ENCODE measurements at places on chromosomes 7 and 10.

GRCh38 chr10:10193848-10194247, 823.8 kb upstream of the CELF2 start:
- DNase-seq = no peak

DNA sequence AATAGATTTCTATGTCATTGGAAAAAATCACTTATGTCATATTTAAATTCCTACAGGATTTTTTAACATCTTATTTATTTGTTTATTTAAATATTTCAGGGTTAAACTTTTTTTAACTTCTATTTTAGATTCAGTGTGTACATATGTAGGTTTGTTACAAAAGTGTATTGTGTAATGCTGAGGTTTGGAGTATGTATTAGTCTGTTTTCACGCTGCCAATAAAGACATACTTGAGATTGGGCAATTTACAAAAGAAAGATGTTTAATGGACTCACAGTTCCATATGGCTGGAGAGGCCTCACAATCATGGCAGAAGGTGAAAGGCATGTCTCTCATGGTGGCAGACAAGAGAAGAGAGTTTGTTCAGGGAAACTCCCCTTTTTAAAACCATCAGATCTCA, 65.4 kb downstream of the MGAM2 start:
- no peak for DNase-seq

GRCh38 chr10:32959006-32959920, 1.2 kb upstream of the ITGB1 start:
- DNase-seq = no peak

GRCh38 chr10:106181501-106181900, 983.0 kb downstream of the SORCS1 start:
- no peak for DNase-seq

DNA sequence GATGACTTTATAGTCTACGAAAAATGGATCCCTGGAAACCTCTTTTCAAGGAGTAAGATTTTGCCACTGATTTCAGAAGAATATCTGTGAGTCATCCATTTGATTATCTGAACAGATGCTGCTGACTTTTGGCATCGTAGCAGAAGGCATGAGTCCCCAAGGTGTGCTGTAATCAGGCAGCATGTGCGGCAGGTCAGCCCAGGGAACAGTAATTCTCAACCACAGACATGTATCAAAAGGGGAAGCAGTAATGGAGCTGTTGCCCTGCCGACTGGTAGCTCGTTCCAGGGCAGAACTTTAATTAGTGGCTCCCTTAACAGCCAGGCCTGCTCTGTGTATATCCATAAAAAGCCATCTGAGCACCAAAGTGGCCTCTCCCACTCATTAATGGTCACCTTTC, 5.7 kb upstream of the VWC2 start:
- DNase-seq = no peak

- DNase-seq = no peak
Observed at GRCh38 chr7:59079-60016, 133.0 kb upstream of the FAM20C start.

- DNase-seq = no peak
Observed at GRCh38 chr7:85516675-85517074, 329.8 kb upstream of the SEMA3D start.

DNA sequence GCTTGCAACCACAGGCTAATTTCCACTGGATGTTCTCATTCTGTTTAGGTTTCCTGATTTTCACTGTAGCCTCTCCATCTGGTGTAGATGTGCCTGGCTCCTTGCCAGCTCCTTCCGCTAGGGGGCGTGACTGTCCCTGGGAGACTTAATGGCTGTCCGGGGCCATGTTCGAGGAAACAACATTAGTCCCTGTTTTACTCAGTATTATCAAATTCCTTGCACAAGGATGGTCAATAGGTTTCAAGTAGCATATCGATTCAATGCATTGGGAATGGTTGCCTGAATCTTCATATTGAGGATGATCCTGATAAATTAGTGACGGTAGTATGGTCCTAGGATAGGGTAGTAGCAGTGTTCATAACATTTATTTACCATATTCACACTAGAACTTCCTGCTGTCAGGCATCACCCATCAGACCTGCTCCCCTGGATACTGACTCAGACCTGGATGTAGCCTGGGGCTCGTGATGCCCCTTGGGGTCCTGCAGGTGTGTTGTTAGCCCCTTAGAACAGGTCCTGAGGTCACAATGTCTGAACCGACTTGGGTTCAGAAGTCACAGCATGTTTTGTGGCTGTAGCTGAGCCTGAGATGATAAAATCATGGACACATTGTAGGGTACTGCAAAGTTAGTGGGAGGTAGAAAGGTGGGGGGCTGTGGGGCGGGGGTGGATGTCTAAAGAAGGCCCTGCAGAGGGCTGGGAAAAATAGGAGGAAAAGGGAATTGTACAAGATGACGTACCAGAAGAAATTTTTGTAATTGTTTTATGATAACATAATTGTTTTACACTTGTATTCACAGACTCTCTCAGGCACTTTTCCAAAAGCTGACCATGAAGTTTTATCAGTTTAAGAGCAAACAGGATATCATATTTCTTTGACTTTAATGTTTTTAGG, 8.9 kb upstream of the EXOC6 start:
- peak; percentile 38 for DNase-seq

DNA sequence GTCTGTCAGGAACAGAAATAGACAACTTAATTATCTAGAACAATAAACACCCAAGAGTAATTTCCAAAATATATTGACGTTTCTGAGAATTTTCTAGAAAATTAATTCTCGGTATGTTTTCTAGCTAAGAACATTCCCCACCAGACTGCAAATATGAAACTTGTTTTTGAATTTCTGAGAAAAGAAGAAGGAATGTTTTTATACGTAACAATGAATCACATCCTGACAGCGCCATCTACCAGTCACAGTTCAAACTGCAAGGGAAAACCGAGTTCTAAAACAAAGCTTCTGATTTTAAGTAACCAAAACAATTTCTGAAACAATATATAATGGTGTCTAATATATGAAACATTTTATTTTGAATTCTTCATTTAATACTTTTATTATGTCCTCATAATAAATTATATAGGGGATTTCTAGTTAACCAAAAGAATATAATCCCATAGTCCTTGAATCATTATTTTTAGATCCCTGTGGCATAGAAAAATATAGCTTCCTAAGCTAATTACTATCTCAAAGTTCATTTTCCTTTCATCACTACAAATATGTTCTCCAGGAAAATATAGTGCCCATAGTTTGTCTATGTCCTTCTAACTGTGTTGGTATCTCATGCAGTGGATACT, 34.5 kb upstream of the MEOX2 start:
- peak; percentile 59 for DNase-seq

GRCh38 chr10:72418679-72419078, 64.0 kb upstream of the DNAJB12 start:
- no peak for DNase-seq

- no peak for DNase-seq
Observed at GRCh38 chr10:109895848-109896247, 27.5 kb downstream of the XPNPEP1 start.

DNA sequence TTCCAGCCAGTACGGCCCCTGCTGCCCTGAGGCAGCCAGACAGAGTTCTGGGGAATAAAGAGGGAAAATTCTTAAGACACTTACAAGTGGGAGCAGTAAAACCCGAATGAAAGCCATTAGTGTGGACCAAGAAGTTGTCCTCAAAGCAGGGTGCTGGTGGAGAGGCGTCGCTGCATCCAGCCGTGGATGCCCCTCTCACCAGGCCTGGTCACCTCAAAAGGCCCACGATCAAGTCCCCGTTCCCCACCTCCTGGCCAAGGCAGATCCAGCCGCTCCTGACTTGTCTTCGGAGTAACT, 656 bp downstream of the VSTM4 start:
- DNase-seq = no peak

DNA sequence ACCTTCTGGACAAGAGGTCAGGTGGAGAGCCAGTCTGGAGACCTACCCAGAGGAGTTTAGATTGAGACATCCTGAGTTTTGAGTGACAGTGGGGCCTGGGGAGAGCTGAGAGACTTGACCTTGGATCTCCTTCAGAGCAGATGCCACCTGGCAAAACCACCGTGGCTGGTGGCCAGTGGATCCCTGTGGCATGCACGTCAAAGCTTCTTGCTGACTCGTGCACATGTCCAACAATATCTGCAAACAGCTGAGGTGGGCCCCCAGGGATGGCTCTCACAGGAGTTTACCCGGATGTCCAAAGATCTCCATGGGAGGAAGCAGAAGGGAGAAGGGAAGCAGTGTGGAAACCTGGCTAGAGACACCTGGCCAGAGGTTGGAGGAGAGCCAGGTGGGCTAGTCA, 230.5 kb downstream of the FANK1 start:
- no peak for DNase-seq

DNA sequence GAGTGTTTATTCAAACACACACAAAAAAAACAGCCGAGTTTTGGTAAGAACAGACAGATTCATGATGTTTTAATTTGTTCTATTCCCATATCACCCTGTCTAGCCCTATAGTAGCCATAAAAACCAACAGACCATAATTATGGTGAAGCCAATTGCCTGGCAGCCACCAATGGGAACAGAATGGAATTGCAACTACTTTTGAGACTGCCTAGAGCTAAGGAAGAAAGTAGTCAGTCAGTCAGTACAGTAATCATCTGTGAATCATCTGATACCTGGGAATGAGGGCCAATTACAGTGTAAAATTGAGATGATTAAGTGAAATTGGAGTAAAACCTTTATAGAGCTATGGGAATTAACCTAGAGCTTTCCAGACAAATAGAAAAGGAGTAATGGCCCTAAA, 952.7 kb upstream of the KCND2 start:
- DNase-seq = no peak

- DNase-seq = no peak
Observed at GRCh38 chr10:59320355-59320754, 42.0 kb downstream of the FAM13C start.

DNA sequence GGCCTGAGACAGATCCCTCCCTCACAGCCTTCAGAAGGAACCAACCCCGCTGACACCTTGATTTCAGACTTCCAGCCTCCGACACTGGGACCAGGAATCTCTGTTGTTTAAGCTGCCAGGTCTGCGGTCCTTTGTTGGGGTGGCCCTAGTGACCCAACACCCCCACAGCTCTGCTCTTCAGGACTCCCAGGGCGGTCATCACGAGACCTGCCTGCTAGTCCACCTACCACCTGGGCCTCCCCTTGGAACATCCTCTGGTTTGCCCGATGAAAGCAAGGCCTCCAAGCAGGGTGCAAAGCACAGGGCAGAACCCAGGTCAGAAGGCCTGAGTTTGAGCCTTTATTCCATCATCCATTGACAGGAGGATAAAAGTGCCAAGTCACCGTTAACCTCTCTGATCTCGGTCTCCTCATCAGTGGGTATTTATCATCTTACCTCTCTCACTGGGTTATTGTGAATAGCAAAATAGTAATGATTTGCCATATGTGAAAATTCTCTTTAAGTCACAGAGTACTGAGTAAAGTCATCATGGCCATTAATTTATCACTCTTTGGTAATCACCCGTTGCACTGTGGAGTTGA, 16.9 kb upstream of the SMARCD3 start:
- DNase-seq = no peak

GRCh38 chr7:90804370-90804769, 208.2 kb downstream of the CDK14 start:
- DNase-seq = peak; percentile 40

DNA sequence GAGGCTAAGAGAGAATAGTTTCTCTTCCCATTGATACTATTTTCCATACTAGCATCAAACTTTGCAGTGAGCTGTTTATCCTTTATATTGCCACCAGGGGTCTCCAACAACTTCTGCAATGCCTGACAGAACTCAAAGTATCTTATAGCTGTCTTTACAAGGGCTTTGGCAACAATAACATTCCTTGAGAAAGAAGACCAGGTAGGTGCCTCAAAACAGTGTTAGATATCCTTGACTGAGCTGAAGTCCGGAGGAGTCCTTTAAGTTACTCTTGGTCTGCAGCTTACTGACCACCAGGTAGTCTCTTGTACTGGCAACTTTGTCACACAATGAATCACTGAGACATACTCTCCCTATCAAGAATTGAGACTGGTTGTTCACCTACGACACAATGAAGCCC, 30.0 kb upstream of the TES start:
- DNase-seq = peak; percentile 14

Data from HAP-1 (cell line).